ENCODE measurements at places on chromosomes 2 and 18.

- no peak for DNase-seq
These were observed 37.5 kb downstream of the TCF4 start for GRCh38 chr18:55550471-55550870.

GRCh38 chr2:234373060-234373459 is 123.8 kb downstream of the ARL4C start:
- no peak for DNase-seq

- DNase-seq, result no peak
These were observed 90.7 kb downstream of the SMIM21 start for GRCh38 chr18:75336767-75337166.

DNA sequence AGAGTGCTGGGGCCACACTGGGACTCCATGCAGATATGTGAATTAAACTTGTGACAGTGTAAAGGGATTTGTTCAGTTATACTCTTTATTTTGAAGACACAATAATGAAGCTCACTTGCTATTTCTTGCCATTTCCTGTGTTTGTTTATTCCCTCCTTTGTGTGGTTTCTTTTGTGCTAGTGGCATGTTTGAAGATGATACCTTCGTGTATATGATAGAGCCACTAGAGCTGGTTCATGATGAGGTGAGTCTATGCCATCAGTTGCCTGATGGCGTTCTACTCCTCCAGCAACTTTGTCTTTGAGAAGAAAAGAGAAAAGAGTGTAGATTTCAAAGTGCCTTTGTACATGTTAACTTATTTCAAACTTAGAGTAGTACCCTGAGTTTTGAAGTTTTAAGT is 99.2 kb upstream of the FAM237A start:
- no peak for DNase-seq

DNA sequence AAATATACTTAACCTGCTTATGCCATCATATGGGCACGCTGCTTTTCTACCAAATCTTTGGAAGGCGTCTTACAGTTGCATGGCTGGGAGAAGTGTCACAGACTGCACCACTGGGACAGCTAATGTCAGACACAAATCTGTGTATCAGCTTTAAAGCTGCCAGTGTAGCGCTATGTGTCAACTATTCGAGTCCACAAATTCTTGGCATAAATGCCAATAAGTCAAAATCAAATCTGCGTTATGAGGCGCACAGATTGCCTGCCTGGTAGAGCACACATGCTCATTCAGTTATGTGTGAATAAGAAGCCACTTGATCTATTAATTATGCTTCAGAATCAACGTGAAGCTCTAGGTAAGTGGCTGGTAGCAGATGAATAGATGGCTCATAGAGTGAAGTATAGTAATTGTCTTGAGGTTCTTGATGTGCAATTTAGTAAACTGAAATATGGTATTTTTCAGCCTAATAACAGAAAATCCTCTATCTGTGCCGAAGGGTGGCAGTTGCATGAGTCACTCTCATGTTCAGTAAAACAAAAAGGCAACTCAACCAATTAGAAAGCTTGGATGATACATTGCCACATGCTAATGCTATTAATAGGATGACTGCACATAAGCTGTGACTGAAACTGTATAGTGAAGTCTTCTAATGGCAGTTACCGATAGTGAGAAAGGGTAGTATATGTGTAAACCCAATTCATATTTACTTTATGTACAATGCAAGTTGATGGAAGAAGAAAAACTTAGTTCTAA is 52.0 kb downstream of the DCC start:
- DNase-seq, result no peak

All from tibial artery (tissue), 4 donors.